ENCODE measurements at places on chromosomes 2 and 18.

DNA sequence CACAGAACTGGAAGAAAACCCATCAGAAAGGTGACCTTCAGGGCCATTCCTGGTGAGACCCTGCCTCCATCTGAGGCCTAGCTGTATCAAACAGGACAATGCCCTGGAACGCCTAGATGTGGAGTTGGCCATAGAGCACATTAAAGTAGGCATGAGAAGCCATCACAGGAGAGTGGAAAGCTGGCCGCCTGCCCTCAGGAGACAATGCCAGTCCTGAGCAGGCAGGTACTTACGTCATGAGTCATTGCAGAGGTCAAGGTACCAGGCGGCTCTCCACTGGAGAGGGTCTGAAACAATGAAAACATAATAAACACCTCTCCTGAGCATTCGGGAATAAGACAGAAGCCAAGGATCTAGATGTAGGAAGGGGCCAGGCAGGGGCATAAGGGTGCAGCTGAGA, 68.6 kb downstream of the CCDC93 start:
- DNase-seq: no peak

- DNase-seq: no peak
Observed at GRCh38 chr18:33115476-33115875, 325.0 kb downstream of the CCDC178 start.

DNA sequence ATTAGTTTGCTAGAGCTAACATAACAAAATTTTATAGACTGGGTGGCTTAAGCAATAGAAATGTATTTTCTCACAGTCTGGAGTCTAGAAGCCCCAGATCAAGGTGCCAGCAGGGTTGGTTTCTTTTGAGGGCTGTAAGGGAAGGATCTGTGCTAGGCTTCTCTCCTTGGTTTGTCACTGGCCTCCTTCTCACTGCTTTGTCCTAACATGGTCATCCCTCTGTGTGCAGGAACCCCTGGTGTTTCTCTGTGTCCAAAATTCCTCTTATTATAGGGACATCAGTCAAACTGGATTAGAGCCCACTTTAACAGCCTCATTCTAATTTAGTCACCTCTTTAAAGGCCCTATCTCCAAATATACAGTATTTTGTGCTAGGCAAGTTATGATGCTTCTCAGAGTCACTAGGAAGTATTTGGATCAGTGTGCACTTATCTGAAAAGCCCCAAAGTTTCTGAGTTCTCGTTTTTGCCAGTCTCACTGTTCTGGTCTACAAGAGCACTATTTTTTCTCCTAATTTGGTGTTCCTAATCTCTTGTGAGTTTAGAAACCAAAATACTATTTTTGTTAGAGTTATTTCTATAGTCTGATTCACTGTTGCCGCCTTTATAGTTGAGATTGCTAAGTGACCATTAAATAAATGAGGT, 29.0 kb downstream of the ZC3H6 start:
- no peak for DNase-seq

DNA sequence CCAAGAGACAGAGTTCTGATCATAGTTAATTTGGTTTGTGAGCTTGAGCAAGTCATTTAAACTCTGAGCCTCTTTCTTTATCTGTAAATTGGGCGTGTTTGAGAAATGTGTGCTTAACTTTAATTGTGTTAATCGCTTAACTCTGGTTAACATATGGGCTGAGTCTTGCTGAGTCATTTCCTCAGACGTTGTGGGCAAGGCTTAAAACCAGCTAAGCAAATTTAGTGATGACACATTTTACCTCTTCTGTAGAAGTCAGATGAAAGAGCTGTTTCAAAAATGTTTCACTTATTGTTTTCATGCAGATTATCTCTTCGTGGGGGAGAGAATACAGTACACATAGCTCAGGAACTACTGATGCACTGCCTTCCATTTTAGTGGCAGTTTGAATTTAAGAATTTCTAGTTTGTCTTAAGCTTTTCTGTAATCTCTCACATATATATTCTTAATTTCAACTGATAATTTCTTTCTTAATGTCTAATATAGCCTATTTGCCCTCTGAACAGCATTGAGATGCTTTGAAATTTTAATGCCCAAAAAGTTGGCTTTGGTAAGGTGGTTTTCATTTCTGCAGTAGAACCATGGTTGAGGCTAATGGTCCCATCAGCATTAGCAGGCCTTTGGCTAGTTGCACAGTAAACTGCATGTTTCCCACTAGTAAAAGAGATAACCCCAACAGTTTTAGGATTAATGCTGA, 34.9 kb downstream of the RAB10 start:
- peak; percentile 74 for DNase-seq

DNA sequence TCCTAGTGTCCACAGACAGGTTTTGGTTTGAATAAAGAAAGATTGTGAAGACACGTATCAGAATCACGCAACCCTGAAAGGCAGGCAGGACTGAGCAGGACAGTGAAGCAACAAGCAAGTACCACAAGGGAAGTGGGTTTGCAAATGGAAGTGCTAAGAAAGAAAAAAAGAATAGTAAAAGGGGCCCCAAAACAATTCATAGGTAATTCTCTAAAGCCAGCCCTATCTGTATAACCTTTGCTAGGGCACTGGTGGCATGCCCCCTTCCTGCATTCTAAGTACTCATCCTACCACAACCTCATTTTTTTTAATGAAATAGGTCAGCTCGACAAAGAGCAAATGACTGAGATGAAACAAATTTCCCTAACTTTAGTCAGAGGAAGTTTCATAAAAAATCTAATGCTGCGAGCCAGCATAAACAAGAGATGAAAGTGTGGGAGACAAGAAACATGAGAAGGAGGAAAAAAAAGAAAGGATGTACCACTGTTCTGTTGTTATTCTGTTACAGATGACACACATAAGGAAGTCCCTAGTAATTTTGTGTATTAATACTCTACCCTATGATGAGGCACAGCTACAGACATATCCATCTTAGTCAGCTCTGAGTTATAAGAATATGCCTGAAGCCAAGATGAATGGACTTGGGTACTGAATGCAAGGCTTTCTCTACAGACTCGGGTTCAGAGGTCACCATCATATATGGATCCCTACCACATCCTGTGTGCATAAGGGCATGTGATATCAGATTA, 32.2 kb downstream of the IKZF2 start:
- peak; percentile 75 for DNase-seq

DNA sequence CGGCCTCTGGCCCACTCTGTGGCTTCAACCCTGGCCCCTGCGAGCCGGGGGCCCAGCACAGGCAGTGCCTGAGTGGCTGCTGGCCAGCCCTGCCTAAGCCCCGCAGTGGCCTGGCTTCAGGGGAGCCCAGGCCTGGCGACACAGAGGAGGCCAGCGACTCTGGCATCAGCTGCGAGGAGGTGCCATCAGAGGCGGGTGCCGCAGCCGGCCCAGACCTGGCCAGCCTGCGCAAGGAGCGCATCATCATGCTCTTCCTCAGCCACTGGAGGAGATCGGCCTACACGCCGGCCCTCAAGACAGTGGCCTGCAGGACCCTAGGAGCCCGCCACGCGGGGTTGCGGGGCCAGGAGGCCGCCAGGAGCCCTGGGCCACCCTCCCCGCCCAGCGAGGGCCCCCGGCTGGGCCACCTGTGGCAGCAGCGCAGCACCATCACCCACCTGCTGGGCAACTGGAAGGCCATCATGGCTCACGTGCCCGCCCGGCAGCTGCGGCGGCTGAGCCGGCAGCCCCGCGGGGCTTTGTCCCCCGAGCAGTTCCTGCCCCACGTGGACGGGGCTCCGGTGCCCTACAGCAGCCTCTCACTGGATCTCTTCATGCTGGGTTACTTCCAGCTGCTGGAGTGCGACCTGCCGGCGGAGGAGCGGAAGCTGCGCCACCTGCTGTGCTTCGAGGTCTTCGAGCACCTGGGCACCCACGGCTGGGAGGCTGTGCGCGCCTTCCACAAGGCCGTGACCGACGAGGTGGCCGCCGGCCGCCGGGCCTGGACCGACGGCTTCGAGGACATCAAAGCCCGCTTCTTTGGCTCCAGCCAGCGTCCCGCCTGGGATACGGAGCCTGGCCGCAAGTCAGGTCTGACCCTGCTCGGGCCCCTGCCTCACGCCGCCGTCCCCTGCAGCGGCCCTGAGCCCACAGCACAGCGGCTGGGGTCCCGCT, 7.5 kb upstream of the KLHL30 start:
- DNase-seq: no peak

DNA sequence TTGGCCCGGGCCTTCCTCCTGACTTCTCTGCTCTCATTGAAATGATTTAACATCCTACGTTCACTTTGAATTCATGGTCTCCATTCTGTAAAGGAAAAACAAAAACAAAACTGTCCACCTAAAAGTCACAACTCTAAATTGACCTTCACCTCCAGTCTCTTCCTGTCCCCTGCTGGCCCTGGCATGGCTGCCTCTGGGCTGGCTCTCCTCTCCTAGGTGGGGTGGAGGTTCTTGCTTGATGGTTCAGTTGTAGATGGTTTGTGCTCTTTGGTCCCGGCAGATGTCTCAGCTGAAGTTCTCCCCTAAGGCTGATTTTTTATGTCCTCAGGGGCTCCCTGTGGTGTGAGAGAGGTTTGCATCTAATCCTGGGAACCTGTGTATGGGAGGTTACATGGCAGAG, 121.1 kb downstream of the ACKR3 start:
- DNase-seq: no peak

DNA sequence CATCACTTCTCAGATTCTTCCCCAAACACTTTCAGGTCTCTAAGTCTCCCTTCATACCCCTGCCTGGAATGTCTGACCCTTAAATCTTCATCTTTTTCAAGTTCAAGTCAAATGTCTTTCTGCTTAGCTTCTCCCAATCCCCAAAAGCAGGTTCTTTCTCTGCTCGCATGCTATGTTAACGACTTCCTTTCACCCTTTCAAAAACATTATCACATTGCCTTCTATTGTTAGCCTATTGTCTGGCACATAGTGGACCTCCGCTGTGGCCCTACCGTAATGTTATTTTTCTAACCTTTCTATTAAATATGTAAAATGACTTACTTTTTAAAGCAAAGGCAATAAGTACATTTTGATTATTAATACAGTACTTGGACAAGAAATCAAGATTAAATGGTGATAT, 2.2 kb downstream of the CDKL4 start:
- DNase-seq: no peak

- DNase-seq: no peak
Observed at GRCh38 chr2:85644909-85645308, 23.1 kb downstream of the SFTPB start.

GRCh38 chr18:58148954-58149471, 105.0 kb downstream of the NEDD4L start:
- DNase-seq: no peak

DNA sequence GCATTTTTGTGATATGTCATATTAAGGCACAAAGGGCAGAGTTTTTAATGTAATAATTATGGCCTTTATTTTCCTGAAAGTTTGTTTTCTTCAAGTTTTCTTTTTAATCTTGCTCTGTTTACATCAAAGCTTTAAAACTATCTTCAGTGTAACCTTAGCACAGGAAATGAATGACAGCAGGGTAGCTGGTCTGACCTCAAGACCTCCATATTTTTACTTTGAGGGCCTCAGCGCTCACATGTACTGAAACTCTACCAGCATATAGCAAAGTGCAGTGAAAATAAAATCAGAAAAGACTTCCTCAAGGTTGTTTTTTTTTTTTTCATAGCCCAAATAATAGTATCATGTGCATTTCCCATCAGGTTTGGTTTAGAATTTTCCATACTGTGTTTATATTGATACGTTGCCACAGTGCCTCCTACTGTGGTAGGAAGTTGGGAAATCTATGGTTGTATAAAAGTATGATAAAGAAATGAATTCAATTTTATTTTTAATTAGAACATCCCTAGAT, 163.4 kb downstream of the UBE2E3 start:
- DNase-seq: no peak

- no peak for DNase-seq
Observed at GRCh38 chr2:16201848-16202247, 261.5 kb downstream of the MYCN start.

DNA sequence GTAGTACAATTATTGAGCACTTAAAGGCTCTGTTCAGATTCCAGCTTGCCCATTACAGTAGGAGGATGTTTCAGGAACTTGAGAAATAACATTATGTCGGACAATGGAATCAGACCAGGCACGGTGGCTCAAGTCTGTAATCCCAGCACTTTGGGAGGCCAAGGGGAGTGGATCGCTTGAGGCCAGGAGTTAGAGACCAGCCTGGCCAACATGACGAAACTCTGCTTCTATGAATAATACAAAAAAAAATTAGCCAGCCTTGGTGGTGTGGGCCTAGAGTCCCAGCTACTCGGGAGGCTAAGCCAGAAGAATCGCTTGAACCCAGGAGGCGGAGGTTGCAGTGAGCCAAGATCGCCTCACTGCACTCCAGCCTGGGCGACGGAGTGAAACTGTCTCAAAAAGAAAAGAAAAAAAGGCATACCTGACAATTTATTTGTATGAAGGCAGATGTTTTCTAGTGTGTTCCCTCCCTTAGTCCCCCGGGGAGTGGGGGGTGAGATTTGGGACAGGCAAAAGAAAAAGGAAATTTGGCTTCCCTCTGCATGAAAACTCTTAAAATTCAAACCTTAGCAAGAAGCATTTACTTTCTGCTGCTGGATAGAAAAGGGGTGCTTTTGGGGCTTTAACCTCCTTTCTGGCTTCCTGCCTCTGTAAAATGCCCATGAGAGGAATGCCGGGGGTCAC, 13.7 kb upstream of the ZNF532 start:
- DNase-seq: no peak

DNA sequence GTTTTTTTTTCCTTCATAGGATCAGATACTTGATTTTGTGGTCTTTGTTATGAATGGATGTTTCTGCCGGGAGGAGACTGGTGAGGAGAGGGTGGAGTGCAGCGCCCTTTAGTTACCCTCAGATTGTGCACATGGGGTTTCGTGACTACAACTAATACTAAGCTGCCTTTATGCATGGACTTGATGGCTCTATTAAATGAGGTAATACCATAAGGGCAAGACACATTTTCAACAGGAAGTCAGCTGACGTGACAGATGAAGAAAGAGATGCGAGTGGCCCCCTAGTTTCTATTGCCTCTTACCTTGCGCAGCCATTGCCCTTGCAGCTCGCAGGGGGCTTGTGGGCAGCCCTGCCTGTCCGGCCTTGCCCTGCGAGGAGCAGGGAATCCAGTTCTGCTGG, 24.4 kb downstream of the ZNF407 start:
- no peak for DNase-seq

DNA sequence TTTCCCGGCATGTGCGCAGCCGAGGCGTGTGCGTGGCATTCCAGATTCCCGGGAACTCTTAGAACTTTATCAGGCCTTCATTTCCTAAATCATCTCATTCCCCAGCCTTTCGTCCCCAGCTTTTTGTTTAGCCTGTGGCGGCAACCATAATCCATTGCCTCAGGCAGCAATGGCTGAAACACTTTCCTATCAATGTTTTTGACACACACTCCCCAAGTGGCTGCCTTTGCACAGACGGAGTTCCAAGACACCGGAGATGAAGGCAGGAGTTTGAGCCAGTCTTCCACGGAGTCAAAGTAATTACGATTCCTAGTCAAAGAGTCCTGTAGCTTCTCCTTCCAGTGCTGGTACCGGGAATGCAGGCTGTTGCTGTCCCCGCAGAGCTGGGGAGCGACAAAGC, 64.8 kb downstream of the KCNG2 start:
- DNase-seq: no peak
